T follicular helper cell (primary cell): ENCODE measurements at places on chromosomes 3 and 15.

DNA sequence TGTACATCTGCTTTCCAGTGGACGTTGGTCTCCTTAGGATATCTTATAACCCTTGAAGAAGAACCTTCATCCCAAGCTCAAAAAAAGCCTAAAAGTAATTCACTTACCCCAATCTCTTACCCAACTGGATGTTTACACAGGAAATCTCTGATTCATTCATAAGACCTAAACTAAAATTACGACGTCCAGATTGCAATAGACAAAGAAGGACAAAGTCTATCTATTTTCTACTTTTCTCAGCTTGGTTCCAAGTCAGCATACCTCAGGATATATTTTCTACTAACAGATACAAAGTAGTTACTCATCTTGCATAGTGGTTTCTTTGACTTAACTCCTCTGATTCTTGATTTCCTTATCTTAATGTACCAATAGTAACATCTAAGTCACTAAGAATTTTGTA is 669.9 kb downstream of the OTOL1 start:
- no peak for DNase-seq

DNA sequence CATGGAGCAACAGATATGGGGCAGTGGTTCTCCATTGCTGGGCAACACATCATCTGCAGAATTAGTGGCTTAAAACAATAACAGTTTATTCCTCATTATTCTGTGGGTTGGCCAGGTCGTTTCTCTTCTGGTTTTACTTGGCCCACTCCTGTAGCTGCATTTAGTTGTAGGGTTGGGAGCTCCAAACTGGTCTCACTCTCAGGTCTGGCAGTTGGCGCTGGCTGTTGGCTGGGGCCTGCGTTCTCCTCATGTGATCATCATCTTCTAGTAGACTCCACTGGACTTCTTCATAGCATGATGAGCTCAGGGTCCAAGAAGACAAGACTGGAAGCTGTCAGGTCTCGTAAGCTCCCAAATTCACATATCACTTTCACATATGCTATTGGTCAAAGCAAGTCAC is 91.9 kb downstream of the EPHB1 start:
- no peak for DNase-seq

DNA sequence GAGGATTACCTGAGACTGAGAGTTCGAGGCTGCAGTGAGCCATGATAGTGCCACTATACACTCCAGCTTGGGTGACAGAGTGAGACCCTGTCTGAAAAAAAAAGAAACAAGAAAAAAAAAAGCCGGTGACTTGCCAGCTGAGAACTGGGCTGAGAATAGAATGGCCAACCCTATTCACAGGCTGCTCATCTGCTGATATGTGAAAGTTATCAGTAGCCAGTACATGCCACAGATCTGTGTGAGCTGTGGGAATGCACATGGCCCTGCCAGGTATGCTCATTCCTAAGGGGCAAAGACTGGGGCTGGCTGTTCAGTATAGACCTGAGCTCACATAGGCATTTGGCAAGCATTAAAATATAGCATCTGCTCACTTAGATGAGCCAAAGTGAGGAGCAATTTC is 30.9 kb downstream of the IL20RB start:
- DNase-seq = no peak

GRCh38 chr3:138213398-138214085 is 26.4 kb downstream of the ARMC8 start:
- DNase-seq = no peak

- no peak for DNase-seq
Observed at GRCh38 chr15:56805466-56806147, 72.3 kb upstream of the ZNF280D start.

- no peak for DNase-seq
Observed at GRCh38 chr3:28191363-28191762, 50.1 kb upstream of the CMC1 start.

GRCh38 chr3:126960604-126960995 is 22.3 kb upstream of the PLXNA1 start:
- no peak for DNase-seq

DNA sequence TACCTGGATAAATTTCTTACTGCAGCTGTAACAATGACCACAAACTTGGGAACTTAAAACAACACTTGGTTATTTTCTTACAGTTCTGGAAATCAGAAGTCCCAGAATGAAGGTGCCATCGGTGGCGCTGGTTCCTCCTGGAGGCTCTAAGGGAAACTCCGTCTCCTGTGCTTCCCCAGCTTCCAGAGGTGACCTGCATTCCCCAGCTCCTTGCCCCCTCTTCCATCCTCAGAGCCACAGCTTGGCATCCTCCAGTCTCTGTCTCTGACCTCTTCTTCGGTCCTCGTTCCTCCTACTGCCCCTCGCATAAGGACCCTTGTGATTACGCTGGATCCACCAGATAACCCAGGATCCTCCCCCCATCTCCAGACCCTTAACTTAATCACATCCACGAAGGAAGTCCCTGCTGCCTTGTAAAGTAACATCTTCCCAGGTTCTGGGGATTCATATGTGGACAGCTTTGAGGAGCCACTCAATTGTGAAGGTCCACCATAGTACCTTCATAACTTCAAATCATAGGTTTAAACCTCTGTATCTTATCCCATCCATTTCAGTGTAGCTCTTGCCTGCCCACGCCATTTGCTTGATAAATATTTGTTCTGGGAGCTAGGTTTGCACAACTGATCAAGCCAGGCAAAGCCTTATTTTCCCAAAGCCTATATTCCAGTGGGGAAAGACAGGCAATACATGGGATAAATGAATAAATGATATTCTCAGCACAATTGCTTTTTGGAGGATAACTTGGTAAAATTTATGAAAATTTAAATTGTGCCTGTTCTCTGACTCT is 34.8 kb downstream of the KLF15 start:
- no peak for DNase-seq

DNA sequence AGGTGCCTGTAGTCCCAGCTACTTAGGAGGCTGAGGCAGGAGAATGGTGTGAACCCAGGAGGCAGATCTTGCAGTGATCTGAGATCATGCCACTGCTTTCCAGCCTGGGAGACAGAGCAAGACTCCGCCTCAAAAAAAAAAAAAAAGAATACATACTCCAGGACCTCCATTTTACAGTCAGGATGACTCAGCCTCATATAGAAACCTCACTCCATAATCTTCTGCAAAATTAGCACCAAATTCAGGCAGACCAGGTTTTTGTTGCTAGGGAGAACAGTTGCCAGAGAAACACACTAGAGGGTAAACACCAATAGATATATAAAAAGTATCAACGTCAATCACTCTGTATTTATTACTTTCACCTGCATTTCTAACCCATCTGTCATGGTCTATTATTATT is 28.3 kb upstream of the AP3B2 start:
- DNase-seq = no peak

DNA sequence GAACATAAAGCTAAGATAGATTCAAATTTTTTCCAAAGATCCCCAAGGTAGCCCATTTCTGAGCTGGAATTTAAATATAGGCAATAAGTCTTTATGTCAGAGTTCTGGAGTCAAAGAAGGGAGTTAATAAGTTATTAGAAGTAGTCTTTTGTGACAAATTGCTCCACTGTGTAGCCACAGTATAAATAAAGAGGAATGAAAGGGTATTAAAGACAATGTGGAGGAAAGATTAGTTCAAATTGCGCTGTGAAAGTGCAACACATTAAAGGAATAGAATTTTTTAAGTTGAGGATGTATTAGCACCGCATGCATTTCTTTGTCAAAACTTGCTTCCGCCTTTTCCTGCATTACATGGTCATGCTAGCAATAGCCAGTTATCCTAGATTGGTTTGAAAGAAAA is 666.6 kb upstream of the CCDC54 start:
- no peak for DNase-seq

DNA sequence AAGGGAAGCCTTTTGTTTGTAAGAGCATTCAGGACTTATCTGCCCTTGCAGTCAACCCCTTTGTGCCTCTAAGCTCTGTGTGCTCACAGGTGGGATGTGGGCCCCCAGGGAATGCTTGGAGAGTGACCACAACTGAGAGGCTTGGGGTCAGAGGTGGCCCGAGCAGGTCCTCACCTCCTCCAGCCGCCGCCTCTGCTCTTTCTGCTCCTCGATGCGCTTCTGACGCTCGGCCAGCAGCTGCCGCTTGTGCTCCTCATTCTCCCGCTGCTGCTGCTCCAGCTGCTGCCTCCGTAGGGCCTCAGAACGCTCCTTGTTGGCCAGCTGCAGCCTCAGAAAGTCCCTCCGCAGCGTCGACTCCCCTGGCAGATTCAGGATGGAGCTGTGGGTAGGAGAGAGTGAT is 130.8 kb upstream of the SLC2A2 start:
- no peak for DNase-seq

- DNase-seq = no peak
Observed at GRCh38 chr3:181630853-181631252, 80.9 kb upstream of the SOX2 start.

DNA sequence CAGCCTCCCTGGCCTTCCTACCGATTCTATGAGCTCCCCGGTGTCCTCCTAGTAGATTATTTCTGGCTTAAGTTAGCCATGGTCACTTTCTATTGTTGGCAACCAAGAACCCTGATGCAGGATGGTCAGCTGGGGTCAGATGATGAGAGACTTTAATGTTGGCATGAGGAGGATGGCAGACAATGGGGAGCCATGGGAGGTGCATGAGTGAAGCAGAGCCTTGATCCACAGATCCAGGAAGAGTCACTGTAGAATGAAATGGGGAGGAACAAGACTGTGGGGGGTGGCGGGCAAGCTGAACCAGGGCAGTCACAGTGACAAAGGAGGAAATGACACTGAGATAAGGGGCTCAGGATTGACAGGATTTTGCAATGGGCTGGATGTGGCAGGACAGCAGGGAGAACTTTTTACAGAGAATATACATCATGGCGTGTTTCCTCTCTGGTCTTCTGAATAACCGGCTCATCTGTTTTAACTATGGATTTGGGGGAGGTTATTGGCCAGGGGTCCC is 60.9 kb downstream of the RPLP1 start:
- no peak for DNase-seq
